ENCODE measurements at places on chromosomes 6 and 20.
A peak's percentile ranks its signal among the peaks of the same experiment; 100 is the strongest.

GRCh38 chr20:41903586-41903985 lies 285.4 kb upstream of the CHD6 start:
- DNase-seq, result no peak

- DNase-seq, result peak; percentile 66
Observed at GRCh38 chr6:26311385-26312095, 53.5 kb upstream of the BTN3A2 start.

GRCh38 chr6:44388887-44389286 lies 1.4 kb downstream of the CDC5L start:
- no peak for DNase-seq

DNA sequence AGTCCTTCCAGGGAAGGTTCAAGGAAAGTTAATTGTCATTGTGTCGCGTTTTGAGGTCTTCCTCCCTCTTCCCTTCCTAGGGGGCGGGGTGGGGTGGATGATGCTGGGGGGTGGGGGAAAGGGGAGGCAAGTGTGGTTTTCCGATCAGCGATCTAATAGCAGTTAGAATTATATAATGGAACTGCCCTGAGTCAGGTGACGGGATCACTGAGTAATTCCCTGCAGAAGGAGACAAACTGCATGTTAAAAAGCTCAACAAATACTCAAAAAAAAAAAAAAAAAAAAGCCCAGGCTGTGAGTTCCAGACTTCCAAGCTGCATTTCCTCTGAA lies 240.4 kb downstream of the PHACTR1 start:
- DNase-seq, result no peak

DNA sequence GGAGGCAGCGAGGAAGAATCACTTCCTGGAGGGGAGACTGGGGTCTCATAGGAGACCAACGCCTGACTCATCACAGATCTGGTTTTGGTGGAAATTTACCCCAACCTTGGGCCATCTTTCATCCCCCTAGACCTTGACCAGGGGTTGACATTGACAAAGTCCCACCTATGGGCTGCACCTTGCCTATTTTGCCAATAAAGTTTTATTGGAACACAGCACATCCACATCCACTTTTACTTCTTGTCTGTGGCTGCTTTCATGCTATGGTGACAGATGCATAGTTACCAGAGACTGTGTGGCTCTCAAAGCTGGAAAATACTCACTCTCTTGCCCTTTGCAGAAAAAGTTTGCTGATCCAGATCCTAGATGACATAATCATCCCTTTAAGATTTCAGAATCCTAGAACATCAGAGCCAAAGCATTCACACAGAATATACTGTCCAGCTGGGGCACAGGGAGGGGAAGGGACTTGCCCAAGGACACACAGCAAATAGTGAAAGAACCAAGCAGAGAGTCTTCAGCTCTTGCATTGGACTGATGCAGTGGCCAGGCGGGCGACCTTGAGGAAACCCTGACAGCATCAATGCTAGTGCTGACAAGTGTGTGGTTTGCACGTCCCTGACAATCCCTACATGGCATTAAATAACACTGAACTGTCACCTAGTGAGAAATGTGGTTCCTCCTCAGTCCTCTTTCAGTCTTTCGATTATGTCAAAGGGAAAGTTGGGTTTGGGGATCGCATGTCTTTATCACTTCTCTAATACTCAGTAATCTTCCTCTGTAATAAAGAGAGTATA lies 41.2 kb downstream of the CD40 start:
- peak; percentile 10 for DNase-seq

DNA sequence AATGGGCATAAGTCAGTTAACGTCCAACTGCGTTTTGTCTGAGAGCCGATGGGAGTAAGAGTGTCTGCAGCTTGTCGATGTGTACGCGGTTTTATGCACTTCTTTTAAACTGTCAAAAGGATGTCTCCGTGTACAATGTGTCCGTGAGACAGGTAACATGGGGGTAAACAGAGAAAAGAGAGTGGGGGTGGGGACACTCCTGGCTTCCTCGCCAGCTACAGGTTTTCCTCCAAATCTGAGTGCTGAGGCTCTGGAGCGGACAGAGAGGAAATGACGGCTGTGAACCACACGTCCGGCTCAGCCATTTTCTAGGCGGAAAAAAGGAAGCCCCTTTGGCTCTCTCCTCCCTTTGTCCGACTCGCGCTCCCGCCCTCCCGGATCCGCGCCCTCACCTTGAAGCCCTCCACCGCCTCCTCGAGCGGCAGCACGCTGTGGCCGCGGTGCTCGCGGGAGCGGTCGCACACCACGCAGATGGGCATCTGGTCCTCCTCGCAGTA lies 916 bp downstream of the TRIM27 start:
- DNase-seq, result peak; percentile 60

GRCh38 chr6:105310371-105310770 lies 92.5 kb downstream of the PREP start:
- no peak for DNase-seq

- DNase-seq, result peak; percentile 38
Observed at GRCh38 chr6:119322715-119323350, 26.7 kb downstream of the MAN1A1 start.

GRCh38 chr6:145749632-145750031 lies 14.3 kb upstream of the EPM2A start:
- no peak for DNase-seq

DNA sequence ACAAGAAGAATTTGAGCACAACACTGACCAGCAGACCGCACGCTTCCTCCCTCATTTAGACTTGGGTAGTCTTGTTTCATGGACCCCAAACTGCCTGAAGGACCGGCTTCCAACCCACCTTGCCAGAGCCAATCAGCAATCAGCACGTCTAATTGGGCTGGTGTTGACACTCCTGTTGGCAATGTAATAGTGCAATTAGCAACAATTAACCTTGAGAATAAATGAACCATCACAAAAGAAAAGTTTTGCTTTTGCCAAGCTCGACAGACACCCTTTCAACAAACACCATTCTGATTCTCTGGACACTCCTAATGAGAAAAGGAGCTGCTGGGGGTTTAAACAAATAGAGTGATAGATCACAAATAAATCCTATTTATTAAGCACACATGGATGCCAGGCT lies 61.0 kb downstream of the EDN3 start:
- no peak for DNase-seq

DNA sequence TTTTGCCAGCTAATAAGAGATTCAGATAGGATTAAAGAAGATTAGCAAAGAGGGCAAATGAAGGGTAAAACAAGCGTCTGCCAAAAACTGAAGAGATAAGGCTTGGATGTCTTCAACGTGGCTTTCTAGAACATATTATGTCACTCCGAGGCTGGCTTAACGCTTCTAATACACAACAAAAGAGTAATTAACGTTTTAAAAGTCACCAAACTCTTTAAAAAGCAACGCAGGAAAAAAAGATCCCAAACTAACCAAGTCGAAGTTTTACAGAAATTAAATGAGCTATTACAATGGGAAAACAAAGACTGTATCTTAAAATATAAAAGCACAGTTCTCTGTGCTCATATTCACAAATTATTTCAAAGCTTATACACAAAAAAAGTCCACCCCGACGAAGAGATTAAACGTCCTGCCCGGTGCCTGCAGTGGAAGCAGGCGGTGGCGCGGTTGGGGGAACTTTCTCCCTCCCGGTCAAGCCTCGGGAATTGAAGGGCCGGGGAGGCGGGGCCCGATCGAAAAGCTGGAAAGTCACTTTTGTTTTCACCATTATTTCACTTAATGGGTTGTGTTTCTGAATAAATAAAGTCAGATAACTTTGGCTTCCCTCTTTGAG lies 1.2 kb downstream of the MAK start:
- DNase-seq, result no peak

GRCh38 chr6:108030211-108030610 lies 44.3 kb downstream of the OSTM1 start:
- no peak for DNase-seq

DNA sequence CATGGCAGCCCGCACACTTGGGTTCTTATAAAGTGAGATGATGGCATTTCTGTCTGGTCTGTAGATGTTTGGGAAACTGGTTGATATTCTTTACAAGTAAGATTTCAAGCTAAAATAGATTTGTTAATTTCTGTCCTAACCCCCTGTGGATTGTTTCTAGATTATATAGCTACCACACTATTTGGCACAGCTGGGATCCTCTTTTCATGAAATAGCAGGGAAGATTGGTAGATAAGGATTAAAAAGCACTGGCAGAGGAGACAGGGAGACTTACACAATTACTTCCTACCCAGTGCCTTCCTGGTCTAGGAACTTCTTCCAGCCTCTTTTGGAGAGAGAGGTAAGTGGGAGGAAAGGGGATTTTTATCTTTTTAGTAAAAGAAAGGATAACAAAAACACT lies 13.2 kb upstream of the ATXN1 start:
- DNase-seq, result no peak

GRCh38 chr20:38218566-38218885 lies 42.0 kb downstream of the KIAA1755 start:
- DNase-seq, result no peak

DNA sequence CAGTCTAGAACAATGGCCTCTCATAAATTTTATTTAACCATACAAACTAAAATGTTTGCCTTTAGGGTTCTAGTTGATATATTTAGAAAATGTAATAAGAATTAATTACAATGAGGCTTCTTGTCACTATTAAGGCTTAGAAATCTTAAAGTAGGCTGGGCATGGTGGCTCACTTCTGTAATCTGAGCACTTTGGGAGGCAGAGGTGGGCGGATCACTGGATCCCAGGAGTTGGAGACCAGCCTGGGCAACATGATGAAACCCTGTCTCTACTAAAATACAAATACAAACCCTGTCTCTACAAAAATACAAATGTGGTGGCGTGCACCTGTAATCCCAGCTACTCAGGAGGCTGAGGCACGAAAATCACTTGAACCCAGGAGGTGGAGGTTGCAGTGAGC lies 99.0 kb upstream of the ADGRF1 start:
- DNase-seq, result no peak

DNA sequence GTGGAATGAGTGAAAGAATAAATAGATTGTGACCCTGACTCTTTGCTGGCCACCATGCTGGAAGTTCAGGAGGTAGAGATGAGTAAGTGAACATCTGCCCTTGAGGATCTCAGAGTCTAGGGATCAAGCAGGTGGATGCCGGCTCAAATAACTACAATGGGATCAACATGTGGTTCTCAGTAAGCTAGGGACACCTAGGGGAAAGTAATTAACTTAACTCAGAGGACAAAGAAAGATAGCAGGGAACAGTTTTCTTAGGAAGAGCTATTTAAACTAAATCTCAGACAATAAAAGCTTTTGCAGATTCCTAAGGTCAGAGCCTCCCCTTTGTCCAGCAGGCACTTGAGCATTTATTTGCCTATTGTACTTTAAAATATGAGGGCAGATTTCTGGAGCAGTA lies 29.1 kb downstream of the SLC13A3 start:
- DNase-seq, result no peak

DNA sequence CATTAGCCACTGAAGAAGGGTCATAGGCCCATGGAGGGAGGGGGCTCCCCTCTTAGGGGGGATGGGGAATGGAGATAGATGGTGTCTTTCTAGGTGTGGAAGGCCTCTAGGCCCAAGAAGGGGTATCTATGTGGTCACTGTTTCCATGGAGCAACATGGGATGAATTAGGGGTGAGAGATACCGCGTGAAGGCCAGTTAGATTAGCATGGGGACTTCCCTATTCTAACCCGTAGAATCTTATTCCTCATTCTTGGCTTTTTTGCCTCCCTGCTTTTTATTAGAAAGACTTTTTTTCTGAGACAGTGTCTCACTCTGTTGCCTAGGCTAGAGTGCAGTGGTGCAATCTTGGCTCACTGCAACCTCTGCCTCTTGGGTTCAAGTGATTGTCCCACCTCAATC lies 3.2 kb downstream of the RAB44 start:
- no peak for DNase-seq

- DNase-seq, result no peak
Observed at GRCh38 chr20:54497931-54498718, 22.7 kb downstream of the DOK5 start.

DNA sequence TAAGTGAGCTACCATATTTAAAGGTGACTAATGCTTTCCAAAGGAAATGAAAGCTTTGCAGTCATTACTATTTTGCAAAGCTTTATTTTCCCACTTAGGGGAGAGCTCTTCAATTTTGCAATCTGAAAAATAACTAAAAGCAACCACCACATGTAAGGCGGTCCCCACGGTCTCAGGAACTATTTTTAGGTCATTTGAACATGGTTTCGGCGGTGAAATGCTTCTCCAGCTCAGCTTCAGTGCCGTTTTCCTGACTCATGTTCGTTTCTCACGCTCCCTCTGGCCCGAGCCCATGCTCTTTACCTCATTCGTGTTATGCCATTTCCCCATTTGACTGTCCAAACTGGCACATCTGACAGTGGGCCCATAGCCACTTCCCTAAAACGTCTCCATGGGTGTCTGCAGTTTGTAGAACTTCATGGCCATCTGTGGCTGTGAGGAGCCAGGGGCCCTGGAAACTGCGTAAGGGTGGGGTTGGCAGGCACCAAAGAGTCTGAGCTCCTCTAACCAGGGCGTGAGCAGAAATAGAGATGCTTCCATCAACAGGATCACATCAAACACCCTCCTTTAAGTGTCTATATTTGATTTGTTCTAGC lies 46.5 kb downstream of the ADTRP start:
- DNase-seq, result peak; percentile 85

- no peak for DNase-seq
Observed at GRCh38 chr20:64015635-64016034, 20.3 kb upstream of the C20orf204 start.

GRCh38 chr6:136887953-136888352 lies 34.1 kb upstream of the SLC35D3 start:
- DNase-seq, result no peak

DNA sequence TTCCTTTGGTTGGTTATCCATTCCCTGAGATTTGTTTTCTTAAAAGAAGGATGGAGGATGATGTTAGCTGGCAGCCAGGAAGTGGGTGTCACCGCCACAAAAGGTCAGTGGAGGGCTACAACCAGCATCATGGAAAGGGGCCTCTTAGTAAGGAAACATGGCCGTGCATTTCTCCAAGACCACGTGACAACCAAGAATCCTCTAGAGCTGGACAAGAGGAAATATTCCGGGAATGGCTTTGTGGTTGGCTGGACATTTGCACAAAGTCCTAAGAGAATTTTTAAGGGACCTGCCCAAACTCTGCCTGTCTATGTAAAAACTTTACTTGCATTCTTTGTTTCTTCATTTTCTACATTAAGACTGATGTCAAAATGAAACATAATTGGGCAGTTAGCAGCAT lies 399.9 kb upstream of the MARCKS start:
- no peak for DNase-seq

DNA sequence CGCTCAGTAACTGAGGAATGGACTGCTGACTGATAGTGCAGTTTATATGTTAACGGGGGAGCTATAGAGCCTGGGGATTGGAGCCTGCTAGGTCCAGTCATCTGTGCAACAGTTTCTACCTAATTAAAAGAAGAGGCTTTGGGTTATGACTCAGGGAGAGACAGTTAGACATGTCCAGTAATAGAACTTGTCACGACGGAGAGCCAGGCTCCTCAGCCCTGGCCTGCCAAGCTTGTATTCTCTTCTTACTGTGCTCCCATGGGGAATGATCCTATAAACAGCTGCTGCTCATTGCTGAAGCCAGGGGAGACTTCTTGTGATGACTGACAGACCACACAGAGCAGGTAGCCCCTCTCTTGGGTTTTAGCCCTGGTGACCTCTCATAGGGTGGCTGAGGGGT lies 69.3 kb downstream of the SYNJ2 start:
- no peak for DNase-seq
